ENCODE measurements at places on chromosomes 12 and 14.

- DNase-seq: no peak
Measured at GRCh38 chr14:101179691-101180211, 276.2 kb upstream of the RTL1 start.

DNA sequence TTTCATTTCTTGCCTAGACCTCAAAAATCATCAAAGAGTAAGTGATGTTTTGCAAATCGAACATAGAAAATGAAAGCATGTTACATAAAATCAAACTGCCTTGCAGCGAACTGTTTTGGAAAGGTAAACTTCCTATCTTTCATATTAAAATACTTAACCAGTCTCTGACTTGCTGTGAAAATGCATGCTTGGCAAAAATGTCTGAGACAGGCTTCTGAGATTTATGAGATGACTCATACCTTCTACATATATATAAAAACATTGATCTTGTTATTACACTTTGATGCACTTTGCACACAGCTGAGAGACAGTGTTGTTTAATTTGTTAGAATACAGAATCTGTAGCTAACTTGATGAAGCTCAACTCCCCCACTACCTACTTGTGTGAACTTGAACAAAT lies 179.1 kb downstream of the KITLG start:
- no peak for DNase-seq

DNA sequence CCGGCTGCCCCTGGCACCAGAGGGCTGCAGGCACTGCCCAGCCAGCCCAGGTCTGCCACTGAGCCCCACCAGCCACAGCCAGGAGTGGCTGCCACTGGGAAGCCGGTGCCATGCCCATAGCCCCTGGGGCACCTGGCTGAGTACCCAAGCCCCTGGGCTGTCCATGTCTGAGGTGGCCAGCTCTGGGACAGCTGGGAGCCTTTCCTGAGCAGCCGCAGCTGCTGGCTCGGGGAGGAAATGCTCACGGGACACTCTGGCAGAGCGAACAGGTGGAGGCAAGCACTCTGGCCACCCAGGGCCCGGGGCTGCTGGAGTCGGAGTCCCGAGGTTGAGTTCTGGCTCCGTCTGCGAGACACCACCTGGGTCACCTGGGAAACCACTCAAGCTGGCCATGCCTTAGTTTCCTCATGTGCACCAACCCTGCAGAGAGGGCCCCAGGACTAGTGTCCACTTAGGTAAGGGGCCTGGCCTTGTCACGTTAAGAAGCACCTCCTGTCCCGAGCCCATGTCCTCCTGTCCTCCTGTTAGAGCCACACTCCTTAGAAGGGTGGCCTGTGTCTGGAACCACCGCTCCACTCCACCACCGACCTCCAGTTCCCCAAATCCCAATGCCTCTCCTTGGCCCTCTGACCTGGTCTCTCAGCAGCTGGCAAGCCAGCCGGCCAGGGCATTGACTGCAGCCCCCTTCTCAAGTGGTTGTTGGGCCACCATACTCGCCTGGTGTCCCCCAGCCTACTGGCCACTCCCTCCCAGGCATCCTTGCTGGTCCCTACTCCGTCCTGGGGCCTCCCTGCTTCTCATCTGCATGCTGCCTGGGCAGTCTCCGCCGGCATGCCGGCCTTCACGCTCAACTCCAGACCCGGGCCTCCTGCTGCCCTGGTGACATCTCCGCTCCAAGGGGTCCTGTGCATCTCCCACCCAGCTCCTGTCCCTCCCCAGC lies 45.3 kb downstream of the BEGAIN start:
- no peak for DNase-seq

- peak; percentile 91 for DNase-seq
Measured at GRCh38 chr14:75147423-75148071, 20.7 kb upstream of the NEK9 start.

DNA sequence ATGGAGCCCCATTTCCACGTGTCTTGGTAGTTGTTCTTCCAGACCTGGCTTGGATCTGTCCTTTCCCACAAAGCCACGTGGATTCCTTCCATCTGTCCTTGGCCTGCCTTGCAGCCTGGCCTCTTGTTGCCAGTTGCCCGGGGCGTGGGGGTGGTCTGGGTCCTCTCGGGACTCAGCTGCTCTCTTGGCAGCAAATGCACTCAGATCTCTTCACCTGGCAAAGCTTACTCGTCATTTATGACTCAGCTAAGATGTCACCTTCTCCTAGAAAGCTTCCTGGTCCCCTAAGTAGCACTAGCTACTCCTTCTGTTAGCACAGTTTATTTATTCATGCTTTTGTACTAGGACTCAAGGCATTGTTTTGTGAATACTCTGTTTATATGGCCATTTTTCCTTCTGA lies 13.6 kb downstream of the PLEKHG3 start:
- peak; percentile 29 for DNase-seq

DNA sequence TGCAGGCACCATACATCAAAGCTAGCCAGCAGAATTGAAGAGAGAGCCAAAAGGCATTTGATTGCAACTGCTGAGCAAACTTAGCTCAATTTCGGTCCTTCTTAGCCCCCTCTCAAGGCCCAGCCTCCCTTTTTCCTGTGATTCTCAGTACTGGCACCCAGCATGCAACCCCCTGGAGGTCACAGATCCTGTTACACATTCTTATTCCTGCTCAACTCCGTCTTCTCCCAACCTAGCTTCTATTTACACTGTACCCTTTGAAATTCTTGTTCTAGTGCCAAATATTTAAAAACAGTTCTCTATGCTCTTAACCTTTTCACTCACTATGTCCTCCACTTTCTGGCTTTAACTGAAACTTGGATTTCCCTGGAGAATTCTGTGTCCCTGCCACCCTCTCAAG lies 131.3 kb upstream of the CPSF6 start:
- no peak for DNase-seq
